G401 (cell line): ENCODE measurements at places on chromosomes 7 and 10.
A peak's percentile ranks its signal among the peaks of the same experiment; 100 is the strongest.

DNA sequence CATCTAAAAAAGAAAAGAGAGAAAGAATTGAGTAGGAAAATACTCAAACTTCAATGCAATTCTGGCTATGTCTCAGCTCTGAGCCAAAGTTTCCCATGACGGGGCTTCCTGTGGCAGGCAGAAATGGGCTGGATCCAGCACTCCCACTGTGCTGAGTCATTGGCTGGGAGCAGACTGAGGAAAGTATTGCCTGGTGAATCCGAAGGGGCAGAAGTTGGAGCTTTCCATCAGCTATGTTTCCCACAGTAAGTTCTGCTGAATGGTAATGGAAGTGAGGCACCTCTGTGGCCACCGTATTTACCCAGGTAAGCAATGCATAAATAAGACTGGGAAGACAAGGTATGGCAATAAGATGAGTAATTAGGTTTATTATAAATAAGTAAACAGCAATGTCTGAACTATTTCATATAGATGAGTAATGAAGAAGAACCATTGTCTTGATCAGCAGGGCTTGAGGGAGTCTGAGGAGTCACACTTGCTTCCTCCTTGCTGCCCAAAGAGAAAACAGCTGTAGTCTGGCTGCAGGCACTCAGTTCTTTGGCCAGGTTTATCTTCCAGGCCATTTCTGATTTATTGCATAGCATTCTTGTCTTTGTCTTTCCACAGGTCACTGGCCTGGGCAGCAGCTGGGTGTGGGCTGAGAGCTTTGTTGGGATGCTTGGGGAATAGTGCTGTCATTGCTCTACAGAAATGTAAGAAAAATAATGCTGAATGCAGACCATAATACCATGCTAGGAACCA, 255.3 kb downstream of the DNAJB9 start:
- DNase-seq: no peak

DNA sequence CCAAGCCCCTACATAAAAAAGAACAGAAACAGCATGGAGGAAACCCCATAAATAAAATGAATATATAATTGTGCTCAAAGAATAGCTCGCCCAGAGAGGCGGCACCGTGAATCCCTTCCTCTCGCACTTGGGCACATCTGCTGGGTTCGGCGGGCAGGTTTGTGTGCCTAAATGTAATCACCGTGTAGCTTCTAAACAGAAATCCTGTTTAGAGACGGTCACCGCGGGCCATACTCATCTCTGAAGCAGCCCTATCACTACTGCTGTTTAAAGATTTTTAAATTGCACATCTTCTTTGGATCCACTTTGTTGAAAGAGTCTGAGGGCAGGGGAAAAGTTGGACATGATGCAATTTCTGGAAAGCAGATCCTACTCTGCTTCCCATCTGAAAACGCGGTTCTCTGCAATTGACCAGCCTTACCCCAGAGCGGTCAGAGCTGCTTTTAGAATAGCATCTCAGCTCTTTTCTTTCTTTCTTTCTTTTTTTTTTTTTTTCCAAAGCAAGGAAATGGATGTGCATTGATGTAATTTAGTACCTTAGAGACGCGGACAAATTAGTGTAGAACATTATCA, 6.4 kb downstream of the DRGX start:
- no peak for DNase-seq

- DNase-seq: peak; percentile 89
Observed at GRCh38 chr10:110547139-110547761, 20.2 kb upstream of the SMC3 start.

DNA sequence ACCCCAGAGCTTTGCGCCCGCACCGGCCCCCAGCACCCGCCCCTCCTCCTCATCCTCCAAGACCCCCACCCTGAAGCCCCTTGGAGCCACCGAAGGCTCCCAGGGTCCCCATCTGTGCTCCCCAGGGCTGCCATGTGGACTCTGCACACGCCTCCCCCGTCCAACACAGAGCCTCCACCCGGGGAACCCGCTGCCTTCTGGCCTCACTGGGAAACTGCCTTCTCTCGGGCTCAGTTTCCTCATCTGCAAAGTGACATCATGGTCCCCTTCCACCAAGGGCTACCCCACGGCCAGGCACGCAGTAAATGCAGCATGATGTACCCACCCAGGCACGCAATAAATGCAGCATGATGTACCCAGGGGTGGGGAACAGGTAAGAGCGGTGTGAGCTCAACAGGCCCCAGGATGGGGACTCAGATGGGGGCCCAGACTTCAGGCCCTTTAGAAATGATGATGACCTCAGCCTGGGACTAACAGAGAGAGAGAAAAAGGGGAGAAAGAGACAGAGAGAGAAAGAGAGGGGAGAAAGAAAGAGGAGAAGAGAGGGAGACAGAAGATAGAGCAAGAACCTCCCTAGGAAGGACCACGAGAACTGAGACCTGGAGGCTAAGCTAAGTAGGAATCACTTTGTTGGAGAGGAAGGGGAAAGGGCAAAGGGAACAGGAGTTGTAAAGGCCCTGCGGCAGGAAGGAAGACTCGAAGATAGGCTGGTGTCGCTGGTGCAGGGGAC, 2.5 kb upstream of the MICALL2 start:
- no peak for DNase-seq

- no peak for DNase-seq
Observed at GRCh38 chr10:102375250-102375649, 20.3 kb upstream of the NFKB2 start.

DNA sequence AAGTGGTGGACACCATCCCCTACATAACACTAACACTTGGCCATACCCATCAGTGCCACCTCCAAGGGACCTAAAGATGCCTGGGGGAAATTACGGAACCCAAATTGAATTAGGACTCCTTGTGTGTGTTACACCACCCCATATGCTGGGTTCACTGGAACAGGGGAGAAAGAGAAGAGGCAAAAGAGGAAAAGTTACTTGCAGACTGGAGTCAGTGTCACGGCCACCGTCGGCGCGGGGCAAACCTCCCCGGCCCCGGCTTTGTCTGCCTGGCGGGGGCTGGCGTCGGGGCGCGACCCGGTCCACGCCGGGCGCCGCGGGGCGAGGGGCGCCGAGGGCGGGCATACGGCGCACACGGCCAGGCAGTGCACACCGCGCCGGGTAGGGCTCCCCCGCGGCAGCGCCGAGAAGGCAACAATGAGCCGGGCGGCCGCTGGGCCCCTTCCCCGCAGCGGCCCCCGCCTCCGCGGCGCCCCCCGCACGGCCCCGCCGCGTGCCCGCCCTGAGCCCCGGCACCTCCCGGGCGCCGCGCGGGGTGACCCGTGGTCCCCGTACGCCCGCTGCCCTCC, 171.1 kb downstream of the FAM107B start:
- DNase-seq: peak; percentile 58

DNA sequence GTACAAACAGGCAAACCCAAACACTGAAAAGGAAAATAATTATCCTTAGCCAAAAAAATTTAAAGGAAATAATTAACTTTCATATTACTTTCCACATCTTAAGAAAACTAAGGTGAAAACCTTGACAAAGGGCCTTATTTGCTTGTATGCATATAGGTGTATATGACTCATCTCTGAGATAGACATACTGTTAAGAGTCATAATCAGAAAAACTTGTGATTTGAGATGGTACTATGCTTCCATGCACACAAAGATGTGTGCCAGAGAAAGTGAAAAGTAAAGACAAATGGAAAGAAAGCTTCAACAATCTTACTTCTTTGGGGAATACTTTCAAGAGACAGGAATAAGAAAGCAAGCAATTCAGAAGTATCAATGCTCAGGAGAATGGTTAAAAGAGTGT, 3.3 kb upstream of the CACNA2D1 start:
- no peak for DNase-seq

- DNase-seq: no peak
Observed at GRCh38 chr10:79400146-79401004, 45.0 kb downstream of the ZCCHC24 start.

DNA sequence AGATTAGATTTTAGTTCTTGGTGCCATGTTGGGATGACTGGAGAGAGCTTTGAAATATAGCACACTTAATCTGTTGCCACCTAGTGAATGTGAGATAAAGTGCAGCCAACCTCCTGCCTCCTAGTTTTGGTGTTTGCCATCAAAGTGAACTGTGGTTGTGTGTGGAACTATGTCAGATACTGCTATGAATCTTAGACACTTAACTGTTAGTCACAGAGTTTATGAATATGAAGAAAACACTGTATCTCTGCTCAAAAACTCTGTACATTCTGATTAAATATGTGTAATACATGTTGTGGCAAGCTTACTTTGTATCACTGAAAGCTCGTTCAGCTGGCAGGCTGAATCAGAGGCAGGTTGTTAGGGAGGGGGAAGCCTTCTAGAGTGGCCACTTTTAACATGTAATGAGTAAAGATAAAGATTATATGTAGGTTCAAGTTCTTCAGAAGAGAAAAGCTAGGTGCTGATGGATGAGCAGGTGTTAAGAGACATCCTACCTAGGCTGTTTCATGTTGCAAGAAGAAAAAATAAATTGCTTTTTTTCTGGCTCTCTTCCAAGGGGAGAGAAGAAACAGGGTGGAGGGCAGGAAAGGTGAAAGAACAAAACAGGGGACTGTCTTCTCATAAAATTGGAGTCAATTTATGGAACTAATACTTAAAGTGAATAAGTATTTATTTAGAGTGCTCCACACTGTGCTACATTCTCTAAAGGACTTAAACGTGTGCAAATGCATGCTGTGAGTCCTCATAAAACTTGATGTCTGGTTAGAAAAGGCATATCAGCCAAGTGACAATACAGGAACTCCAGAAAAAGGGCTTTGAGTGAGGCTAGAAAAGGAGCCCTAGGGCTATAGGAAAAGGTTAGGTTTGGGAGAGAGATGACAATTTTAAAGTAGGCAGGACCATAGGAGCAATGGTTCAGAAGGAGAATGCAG, 14.1 kb upstream of the LAMB1 start:
- peak; percentile 56 for DNase-seq

- no peak for DNase-seq
Observed at GRCh38 chr7:32525839-32526238, 30.6 kb downstream of the AVL9 start.

- DNase-seq: no peak
Observed at GRCh38 chr7:29139796-29140195, 6.5 kb downstream of the CPVL start.
